Stimulated activated CD8-positive, alpha-beta memory T cell treated with anti-CD3 and anti-CD28 coated beads, Interleukin-7, amount 100 ng/mL, for 1 hour (primary cell): ENCODE measurements at places on chromosomes 2 and 18.

DNA sequence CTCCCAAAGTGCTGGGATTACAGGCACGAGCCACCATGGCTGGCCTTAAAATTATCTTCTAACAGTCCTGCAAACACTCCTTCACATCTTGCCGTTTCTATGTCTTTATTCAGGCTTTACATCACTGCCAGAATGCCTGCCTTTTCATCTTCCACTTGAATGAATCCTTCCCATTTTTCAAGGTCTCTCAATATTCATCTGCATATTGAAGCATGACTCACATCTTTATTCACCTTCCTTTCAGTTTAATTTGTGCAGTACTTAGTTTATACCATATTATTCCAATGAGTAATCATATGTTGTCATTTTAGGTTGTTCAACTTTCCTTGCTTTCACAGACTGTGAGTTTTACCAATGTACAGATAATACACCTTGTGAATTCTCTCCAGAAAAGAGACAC lies 510.1 kb upstream of the PIK3C3 start:
- no peak for DNase-seq

DNA sequence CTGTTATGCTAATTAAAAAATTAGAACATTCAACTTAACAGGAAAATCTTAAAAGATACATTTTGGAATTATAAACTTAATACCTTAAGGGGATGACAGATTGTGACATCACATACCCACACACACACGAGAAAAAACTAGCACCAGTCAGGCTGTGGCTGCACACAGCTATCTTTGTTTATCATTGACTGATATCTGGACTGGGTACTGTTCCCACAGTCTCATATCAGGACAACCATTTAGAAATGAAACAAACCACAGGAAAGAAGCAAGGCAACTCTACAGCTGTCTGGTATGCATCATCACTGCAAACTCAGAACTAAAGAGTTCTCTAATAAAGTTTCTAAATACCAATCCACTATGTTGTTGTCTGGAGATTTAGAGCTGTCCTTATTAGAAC lies 210.9 kb upstream of the SMAD7 start:
- no peak for DNase-seq

DNA sequence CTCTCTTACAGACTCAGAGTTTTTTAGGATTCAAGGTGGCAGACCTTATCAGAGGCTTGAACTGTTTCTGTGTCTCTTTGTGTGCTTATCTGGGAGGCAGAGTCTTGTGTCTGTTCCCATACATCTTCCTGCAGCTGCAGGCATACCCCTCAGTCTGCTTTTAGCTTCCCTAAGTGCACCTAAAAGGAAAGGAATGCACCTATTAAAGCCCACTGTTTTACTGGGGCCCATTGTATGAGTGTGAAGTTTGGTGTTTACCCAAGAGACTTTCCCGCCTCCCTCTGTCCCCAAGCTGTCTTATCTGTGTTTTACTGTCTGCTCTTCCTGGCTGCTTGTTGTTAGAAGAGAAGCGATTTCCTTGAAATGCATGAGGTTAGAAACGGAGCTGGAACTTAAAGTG lies 1757.3 kb upstream of the PIK3C3 start:
- DNase-seq, result no peak

DNA sequence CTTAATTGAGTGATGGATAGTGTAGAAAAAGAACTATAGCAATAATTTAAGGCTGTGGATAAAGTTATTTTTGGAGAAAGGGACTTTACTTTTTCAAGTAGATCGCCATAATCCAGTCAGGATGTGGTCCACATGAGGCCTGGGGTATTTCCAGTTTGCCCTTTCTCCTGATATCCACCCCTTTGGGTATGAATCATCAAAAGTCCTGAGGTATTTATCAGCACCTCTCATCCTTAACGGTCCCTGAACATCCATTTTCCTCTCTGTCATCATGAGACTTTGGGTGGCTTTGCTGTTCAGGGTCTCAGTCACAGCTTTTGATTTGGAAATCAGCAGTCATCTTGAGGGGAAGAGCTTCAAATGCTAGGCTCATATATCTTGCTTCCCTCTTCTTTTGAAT lies 39.3 kb upstream of the ELAC1 start:
- DNase-seq, result no peak

DNA sequence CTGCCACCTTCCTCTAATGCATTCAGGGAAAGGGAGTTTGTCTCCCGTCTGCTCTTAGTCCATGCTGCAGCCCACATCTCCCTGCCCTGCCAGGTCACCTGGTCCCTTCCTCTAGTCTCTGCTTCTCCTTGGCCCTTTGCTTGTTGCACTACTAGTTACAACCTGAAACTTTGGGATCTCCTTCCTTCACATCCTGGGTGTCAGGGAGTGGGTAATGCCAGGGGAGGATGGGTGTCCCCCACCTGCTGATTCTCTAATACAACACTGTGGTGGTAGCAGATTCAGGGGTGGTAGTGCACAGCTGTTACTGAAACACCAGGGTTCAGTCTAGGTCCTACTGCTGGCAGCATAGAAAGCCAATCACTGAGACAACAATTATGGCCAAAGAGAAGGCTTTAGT lies 31.2 kb upstream of the COX7A2L start:
- no peak for DNase-seq

- DNase-seq, result no peak
Measured at GRCh38 chr2:121596221-121597080, 52.8 kb downstream of the CLASP1 start.

- no peak for DNase-seq
Measured at GRCh38 chr2:236584521-236585384, 15.1 kb downstream of the ACKR3 start.

- DNase-seq, result no peak
Measured at GRCh38 chr18:25425024-25425423, 73.1 kb upstream of the ZNF521 start.

GRCh38 chr2:217121565-217121964 lies 261.7 kb upstream of the TNP1 start:
- DNase-seq, result no peak

GRCh38 chr18:32460171-32460731 lies 10.4 kb downstream of the GAREM1 start:
- DNase-seq, result no peak

GRCh38 chr18:76588601-76589226 lies 93.7 kb upstream of the ZNF516 start:
- no peak for DNase-seq

DNA sequence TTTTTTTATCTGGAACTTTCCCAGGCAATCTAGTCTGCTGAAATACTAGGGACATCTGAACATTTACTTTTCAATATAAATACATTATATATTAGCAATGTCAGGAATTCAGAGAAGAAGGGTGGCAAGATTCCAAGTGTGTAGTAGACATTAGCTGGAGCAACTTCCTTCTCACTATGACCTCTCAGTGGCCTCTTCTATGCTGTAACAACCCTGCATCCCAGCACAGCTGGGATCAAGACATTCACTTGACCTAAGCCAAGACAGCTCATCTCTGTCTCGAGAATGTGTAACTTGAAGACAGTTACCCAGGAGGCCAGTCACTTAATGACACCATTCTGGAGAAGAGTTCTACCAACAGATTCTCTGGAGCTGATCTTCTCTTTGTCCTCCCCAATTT lies 61.7 kb upstream of the RALBP1 start:
- no peak for DNase-seq

DNA sequence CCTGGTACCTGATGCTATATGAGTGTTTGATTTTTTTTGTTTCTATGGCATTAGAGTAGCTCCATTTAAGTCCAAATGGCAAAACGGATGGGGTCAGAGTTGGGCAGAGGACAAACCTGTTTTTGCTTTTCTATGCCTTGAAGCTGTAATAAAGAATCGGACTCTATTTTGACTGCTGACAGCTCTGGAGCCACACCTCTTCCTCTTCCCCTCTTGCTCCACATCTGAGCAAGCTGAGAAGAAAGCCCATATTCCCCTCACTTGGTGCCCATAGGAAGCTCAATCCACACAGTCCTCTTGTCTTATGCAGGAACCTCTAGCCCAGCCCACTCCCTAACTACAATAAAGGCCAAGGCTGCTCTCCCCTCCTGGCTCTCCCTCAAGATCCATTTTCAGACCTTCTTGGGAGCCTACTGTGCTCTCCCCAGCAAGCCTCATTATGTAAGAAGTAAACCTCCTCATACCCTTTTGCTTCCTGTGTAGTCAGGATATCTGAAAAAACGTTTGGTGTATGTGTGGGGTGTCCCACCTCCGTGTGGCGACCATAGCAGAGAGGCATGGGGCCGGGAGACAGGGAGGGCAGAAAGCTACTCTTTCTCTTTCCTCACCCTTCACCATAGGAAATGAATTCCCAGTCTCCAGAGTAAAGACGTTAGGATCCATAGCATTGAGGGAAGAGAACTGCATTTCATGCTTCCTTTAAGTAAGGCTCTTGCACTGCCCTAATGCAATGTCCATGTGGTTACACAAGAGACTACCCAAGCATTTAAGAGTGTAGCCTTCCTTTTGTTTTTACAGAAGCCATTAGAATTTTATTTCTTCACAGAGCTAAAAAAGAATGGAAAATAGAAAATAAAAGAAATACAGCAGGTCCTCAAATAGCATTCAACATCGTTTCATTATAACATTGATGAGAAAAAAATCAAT lies 41.9 kb upstream of the RAPGEF4 start:
- no peak for DNase-seq

DNA sequence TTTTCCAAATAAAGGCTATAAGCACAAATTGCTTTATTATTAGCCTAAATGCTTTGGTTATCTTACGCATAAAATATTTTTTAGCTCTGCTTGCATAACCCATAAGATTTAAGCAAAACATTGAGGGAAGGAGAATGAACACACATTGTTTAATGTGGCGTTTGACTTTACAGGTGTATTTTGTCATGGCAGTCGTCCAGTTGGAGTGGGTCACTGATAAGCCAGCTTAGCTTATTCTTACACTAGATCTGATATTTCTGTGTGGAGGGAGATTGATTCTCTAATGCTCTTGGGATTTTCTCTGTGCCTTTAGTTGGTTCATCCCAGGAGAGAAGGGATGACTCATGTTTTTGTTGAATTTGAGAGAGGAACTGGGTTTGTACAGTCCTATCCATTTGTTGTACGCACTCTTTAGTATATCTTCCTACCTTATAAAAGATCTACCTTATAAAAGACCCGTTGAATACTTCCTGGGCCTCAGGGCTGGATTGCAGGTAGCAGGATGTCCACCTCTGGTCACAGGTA lies 47.5 kb upstream of the ACYP2 start:
- DNase-seq, result no peak

DNA sequence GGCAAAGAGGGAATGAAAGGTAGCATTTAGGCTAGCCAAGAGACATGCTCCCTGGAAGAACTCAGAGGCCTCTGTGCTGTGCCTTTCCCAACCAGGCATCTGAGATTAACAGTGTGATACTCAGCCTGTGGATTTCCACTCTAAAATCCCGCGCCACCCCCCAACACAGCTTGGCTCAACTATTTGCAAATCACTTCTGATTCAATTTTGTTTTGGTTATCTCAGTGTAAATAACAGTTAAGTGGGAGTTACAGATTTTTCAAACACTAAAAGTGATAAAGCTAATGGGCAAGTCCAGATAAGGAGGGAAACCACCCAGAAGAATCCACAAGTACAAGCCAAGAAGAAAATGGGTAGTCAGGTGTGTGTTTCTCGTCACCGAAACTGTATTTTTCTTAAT lies 1.4 kb upstream of the NRP2 start:
- DNase-seq, result no peak

GRCh38 chr2:102340778-102341177 lies 14.8 kb upstream of the IL18R1 start:
- no peak for DNase-seq

DNA sequence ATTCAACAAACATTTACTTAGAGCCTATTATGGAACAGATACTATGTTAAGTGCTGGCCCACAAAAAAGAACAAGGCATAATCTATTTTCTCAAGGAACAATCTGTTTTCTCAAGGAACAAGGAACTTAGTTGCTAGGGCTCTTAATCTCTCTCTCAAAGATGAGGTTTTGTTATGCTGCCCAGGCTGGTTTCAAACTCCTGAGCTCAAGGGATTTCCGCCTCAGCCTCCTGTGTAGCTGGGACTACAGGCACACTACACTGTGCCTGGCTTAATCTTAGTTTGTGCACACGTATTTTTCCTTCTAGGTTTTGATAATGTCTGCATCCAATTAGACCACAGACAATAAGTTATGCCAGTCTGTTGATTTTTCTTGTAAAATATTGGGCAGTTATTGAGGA lies 89.5 kb downstream of the PTH2R start:
- no peak for DNase-seq

DNA sequence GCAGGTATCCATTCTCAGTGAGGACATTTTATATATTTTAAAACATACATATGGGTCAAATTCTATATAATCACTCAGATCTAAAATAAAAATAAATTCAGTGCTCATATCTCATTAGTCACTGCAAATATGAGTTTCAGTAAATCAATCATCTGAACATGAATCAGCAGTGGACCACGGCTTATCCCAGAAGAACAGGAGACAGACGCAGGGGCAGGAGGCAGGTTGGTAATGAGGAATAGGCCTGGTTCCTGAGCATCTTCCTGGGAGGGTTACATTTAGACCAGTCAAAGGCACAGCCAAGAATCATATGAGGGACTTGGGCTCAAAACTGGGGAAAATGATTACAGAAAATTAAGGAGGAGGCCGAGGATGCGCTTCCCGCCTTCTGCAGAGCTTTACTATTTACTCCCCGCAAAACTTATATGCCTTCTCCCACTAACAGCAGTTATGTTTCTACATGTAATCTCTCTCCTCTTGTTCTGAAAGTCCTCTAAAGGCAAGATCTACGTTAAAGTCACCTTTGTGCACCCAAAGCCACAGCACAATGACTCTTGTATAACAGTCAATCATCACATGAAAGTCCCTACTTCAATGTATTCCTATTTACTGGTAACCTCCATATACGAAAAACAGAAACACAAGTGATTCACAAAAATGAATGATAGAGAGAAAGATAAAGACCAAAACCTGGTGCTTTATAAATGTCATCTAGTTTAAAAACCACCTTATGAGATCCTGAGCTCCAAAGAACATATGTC lies 35.1 kb downstream of the SH3YL1 start:
- no peak for DNase-seq

GRCh38 chr2:11305338-11305737 lies 39.1 kb downstream of the ROCK2 start:
- DNase-seq, result no peak

DNA sequence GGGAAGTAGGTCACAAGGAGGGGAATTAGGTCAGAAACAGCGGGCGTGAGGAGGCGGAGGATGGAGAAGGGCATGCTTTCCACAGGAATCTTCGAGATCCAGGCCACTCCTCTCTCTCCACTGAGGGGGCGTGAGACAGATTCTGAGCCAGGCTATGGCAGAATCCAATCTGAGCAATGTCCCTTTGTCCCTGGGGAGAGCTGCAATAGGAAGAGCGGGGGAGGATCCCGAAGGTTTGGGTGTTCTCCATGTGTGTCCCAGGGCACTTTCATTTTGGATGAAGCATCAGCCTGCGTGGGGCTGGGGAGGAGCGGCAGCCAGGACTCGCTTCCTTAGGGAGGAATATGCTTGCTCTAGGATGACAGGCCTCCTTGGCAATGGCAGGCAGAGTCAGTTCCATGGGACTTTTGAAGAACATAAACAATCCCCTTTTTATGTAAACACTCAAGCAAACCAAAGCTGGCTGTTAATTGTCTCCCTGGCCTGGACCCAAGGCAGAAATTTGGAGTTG lies 84.0 kb downstream of the LIPG start:
- DNase-seq, result no peak

- DNase-seq, result no peak
Measured at GRCh38 chr2:199581935-199582360, 124.2 kb upstream of the SATB2 start.

- DNase-seq, result no peak
Measured at GRCh38 chr2:127052771-127053691, 53.9 kb downstream of the BIN1 start.
